ACHN (cell line): ENCODE measurements at places on chromosomes 3 and 15.

DNA sequence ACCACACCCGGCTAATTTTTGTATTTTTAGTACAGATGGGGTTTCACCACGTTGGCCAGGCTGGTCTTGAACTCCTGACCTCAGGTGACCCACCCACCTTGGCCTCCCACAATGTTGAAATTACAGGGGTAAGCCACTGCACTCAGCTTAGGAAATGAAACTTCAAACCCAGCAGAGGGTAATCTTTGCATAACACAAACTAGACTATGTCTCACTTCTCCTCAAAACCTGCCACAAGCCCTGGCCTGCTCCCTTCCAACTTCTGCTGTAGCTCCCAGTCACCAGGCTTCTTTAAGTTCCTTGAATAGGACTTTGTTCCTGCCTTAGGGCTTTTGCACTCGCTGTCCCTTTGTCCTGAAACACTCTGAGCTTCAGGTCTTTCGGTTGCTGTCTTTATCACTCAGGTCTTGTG lies 39.2 kb upstream of the SEMA4B start:
- no peak for DNase-seq

- no peak for DNase-seq
Observed at GRCh38 chr3:177771780-177772179, 574.5 kb upstream of the TBL1XR1 start.

- no peak for DNase-seq
Observed at GRCh38 chr3:133268726-133269134, 131.1 kb upstream of the BFSP2 start.

DNA sequence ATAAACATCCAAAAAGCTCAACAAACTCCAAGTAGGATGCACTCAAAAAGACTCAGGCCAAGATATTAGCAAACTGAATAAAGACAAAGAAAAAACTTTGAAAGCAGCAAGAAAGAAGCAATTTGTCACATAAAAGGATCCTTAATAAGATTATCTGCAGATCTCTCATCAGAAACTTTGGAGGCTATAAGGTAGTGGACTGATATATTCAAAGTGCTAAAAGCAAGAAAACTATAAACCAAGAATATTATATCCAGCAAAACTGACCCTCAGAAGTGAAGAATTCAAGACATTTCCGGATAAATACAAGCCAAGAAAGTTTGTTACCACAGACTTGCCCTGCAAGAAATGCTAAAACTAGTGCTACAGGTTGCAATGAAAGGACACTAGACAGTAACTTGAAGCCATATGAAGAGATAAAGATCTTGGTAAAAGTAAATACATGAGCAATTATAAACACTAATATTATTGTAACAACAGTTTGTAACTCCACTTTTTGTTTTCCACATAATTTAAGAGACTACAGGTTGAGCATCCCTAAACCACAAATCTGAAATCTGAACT lies 23.6 kb downstream of the C3orf33 start:
- no peak for DNase-seq

DNA sequence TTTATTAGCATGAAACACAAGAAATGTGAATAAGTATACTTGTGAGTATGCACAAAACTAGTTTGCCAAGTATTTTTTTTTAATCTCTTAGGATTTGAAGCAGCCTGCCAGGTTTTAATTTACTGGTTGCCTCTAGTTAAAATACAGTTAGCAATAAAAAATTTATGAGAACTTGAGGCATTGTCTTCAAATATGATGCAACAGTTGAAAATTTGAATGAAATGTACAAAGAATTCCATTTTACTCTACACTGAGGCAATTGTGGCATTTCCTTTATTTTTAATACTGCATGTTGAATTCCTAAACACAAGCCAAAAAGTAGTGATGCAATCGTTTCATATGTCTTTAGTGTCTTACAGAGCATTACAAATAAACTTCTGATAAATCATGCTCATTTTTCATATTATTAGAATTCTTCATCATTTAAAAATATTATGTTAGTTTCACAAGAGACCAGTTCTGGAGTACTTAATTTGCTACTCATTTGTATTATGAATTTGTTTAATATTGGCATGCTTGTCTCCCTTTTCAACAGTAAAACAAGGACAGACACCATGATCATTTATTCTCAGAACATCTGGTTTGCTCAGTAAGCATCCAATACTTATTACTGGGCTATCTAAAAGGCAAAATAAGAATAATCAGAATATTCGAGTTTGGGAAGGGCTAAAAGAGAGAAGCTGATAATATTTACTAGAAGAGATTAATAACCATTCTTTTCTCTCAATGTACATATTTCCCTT lies 124.8 kb upstream of the PTX3 start:
- no peak for DNase-seq
